ENCODE measurements at places on chromosomes 6 and 20. TPM values are rescaled to one million over a fixed set of nuclear protein-coding genes. Genes with fewer than 3 reads are reported as not detected.

The BFSP1 gene
- 0.50 TPM for total RNA-seq

DNA sequence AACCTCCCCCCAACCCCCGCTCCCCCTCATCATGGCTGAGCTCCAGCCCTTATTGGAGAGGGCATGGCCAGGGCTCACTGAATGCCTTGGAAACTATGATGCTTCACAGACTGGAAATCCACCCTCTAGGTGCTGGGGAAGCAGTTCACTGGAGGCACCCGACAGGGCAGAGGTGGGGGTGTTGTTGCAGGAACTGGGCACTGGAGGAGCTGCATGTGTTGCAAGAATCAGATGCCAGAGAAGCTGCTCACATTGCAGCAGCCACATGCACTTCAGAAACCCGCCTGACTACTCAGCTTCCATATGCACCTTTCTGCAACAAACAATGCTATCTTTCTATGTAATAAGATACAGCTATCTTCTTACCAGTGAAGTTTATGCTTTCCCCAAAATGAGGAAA, 7.9 kb upstream of the TBPL1 start:
- no peaks in the 10 kb centered on the region for H3K4me1 ChIP-seq
- no peaks in the 10 kb centered on the region for H3K27me3 ChIP-seq
- DNase-seq, result no peak
- no peaks in the 10 kb centered on the region for H3K36me3 ChIP-seq

The SFTA2 gene
- not detected for total RNA-seq

The GATA5 gene
- total RNA-seq, result 0.10 TPM

DNA sequence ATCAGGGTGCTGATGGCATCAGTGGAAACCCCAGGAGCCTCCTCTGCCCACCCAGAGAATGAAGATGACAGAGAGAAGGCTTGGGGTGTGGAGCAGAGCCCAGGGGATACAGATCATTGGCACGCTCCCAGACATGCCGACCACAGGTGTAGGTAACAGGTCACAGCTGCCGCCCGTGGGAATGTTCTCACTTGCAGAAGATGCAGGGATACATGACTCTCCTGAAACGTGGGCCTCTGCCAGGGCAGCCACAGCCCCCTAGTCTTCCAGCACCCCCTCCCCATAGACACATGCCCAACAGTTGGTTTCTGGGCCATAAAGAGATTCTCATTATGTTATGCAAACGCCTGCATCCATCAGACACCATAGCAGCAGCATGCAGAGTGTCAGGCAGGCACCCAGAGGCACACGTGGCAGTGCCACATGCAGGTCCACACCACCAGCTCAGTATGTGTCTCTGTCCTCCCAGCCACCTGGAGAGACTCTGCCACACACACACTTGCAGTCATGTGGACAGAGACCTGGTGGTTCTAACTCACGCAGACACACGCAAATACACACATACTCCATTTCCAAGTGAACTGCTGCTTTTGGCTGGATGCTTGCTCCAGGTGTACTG, 45.5 kb downstream of the LRFN2 start:
- no peaks in the 10 kb centered on the region for H3K4me1 ChIP-seq
- H3K27me3 ChIP-seq, result no peaks in the 10 kb centered on the region
- no peak overlapping the region for H3K27ac ChIP-seq

GRCh38 chr6:87250019-87250418, 72.4 kb upstream of the SMIM8 start:
- H3K36me3 ChIP-seq, result peaks cover 5% of the 10 kb centered on the region
- DNase-seq, result no peak
- no peak overlapping the region for H3K27ac ChIP-seq
- no peaks in the 10 kb centered on the region for H3K4me1 ChIP-seq
- H3K4me3 ChIP-seq, result no peak overlapping the region

DNA sequence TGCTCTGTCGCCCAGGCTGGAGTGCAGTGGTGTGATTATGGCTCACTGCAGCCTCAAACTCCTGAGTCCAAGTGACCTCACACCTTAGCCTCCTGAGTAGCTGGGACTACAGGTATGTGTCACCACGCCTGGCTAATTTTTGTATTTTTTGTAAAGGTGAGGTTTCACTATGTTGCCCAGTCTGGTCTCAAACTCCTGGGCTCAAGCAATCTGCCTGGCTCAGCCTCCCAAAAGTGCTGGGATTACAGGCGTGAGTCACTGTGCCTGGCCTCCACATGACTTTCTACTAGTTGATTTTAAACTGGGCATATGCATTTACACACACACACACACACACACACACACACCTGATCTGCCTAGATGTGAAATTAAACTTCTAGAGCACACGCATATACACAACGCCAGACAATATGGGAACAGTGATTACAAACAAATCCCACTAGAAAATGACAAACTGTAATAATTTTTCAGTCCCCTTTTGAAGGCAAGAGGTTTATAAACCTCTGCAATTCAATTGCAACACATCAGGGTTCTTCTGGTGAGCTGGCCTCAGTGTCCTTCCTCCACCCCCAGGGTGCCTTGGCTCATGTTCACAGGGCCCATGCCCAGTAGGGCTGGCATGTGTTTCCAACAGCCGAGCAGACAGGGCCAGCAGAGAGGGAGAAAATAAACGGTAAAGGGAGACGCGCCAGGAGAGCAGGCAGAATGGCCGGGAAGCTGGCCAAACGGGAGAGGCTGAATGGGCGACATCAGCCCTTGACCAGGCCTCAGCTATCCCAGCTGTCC, 31.2 kb downstream of the PARD6B start:
- H3K4me1 ChIP-seq, result peaks cover 7% of the 10 kb centered on the region
- H3K4me3 ChIP-seq, result no peak overlapping the region
- DNase-seq, result peak; percentile 69
- H3K36me3 ChIP-seq, result no peaks in the 10 kb centered on the region

DNA sequence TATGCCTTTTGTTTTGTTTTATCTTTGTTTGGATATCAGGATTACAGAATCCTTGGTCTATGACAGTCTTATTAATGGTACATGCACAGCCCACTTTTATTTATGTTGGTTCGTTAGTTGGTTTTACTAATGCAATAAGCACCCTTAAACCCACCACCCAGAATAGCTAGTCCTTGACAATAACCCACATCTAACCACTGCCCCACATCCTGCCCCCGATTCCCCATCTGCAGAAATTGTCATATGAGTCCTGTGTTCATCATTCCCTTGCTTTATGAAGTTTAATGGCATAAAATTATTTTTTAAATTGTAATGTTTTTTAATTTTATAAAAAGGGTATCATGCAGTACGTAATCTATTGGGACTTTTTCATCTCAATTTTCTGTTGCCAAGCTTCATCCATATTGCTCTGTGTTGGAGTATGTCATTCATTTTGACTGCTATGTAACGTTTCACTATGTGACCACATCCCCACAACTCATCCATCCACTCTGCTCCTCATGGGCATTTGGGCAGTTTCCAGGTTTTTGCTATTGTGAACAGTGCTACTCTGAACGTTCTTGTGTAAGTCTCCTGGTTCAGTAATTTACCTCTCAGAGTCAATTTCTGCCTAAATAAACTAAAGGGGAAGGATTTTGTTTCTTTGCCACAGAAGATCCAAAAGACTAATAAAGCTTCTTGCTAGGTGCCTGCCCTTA, 150.4 kb downstream of the MRPL14 start:
- H3K36me3 ChIP-seq, result no peaks in the 10 kb centered on the region
- H3K27ac ChIP-seq, result no peak overlapping the region
- H3K27me3 ChIP-seq, result no peaks in the 10 kb centered on the region
- H3K4me3 ChIP-seq, result no peak overlapping the region
- no peaks in the 10 kb centered on the region for H3K4me1 ChIP-seq

The FOXF2 gene
- total RNA-seq, result 4.2 TPM

DNA sequence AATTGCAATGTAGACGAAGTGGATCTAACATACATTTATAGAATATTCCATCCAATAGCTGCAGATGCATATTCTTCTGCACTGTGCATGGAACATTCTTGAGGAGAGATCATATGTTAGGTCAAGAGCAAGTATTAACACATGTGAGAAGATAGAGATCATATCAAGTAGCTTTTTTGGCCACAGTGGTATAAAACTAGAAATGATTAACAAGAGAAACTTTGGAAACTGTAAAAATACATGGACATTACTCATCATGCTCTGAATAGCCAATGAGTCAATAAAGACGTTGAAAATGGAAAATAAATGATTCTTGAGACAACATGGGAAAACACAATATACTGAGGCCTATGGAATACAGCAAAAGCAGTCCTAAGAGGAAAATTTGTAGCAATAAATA, 94.2 kb downstream of the STXBP5 start:
- no peak for DNase-seq
- no peaks in the 10 kb centered on the region for H3K36me3 ChIP-seq

The ELOVL2 gene
- total RNA-seq, result 0.11 TPM

GRCh38 chr6:122128445-122128844, 271.0 kb upstream of the HSF2 start:
- H3K36me3 ChIP-seq, result no peaks in the 10 kb centered on the region
- no peak for DNase-seq
- no peak overlapping the region for H3K4me3 ChIP-seq
- no peak overlapping the region for H3K27ac ChIP-seq
- no peaks in the 10 kb centered on the region for H3K4me1 ChIP-seq

The FAM229B gene
- 4.9 TPM for total RNA-seq

The FABP7 gene
- not detected for total RNA-seq

- DNase-seq, result no peak
- H3K4me1 ChIP-seq, result no peaks in the 10 kb centered on the region
- H3K27me3 ChIP-seq, result no peaks in the 10 kb centered on the region
Measured at GRCh38 chr6:9481292-9482029, 933.4 kb downstream of the TFAP2A start.

DNA sequence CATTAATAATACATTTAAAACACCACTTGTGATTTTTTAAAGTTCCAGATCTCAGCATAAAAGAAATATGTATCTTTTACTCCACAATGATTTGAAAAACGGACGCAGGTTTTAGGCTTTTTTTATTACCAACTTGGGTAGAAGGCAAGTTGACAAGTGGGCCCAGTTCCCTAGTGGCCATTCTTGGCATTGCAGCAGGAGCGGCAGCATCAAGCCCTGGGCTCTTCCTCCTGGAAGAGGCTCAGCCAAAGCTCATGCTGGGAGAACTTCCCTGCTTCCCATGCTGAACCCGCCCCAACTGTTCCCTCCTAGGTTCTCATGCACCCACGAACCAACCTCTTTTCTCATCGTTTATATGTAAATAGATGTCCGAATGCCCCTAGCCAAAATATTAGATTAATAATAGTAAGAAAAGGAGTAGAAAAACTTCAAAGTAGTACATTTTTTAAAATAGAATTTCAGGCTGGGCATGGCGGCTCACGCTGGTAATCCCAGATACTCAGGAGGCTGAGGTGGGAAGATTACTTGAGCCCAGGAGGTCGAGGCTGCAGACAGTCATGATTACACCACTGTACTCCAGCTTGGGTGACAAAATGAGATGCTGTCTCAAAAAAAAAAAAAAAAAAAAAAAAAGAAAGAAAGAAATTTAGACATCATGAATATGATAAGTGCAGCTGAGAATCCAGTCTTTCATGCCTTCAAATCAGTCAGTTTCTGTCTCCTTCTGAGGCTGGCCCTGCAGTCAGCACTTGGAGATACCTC, 18.2 kb upstream of the MYB start:
- no peaks in the 10 kb centered on the region for H3K4me1 ChIP-seq
- DNase-seq, result peak; percentile 62
- no peak overlapping the region for H3K27ac ChIP-seq
- H3K36me3 ChIP-seq, result no peaks in the 10 kb centered on the region

The IL20RA gene
- total RNA-seq, result 12.8 TPM

DNA sequence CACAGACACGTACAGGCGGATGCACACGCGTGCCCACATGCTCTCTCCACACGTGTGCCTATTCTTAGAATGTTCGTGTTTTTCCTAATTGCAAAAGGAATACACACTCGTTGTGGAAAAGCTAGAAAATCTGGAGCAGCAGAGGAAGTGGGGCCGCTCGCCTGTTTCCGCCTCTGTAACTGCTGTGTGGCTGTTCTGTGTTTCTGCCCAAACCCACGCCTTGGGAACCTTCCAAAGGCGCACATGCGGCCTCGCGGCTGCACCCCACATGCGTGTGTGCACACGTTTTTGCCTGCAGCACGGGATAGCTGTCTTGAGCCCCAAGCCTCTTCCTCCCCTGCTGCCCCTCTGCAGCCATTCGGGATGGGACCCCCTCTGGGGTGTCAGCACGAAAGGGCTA, 12.2 kb downstream of the SLC17A9 start:
- no peaks in the 10 kb centered on the region for H3K36me3 ChIP-seq
- no peak for DNase-seq
- H3K4me3 ChIP-seq, result no peak overlapping the region
- H3K27ac ChIP-seq, result no peak overlapping the region
- H3K4me1 ChIP-seq, result no peaks in the 10 kb centered on the region

The KHDC1L gene
- total RNA-seq, result not detected

GRCh38 chr6:150566486-150566885, 33.2 kb upstream of the PLEKHG1 start:
- peak; percentile 31 for DNase-seq
- H3K27me3 ChIP-seq, result no peaks in the 10 kb centered on the region
- H3K4me1 ChIP-seq, result no peaks in the 10 kb centered on the region
- H3K4me3 ChIP-seq, result no peak overlapping the region
- no peak overlapping the region for H3K27ac ChIP-seq

- no peaks in the 10 kb centered on the region for H3K4me1 ChIP-seq
- H3K27me3 ChIP-seq, result no peaks in the 10 kb centered on the region
- H3K27ac ChIP-seq, result no peak overlapping the region
- DNase-seq, result no peak
Measured at GRCh38 chr20:60648556-60648955, 603.5 kb upstream of the CDH4 start.

The HLA-DQA2 gene
- total RNA-seq, result 5.7 TPM

DNA sequence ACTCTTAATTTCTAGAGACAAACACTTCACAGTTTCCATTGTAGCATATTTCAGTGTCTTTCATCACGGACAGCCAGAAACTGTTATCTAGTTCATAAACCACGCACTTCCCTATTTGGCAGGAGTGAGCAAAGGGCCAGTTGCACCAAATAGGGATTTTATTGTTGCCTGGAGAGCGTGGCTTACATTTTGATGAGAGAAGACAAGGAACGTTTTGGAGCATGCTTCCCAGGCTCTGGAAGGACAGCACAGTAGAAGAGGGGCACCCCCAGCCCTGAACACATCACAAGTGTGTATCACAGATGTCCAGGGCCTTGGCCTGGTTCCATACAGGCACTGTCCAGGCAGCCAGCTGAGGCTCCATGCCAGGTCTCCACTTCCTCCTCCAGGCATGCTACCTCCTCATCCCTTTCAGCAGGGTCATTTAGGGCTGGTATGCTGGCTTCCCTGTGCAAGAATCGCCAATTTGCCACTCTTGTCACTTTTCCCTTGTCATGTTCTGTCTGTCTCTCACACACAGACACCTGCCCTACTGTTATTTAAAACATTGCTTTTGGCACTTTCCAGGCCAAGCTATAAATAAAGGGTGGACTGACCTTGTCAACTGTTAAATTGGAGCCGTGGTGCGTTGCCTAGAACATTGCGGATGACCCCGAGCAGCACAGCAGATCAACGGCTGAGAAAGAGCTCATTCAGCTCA, 235.0 kb upstream of the GMDS start:
- no peaks in the 10 kb centered on the region for H3K27me3 ChIP-seq
- H3K36me3 ChIP-seq, result no peaks in the 10 kb centered on the region
- H3K27ac ChIP-seq, result no peak overlapping the region
- DNase-seq, result no peak

- no peaks in the 10 kb centered on the region for H3K36me3 ChIP-seq
- H3K4me1 ChIP-seq, result no peaks in the 10 kb centered on the region
- H3K27ac ChIP-seq, result no peak overlapping the region
- no peaks in the 10 kb centered on the region for H3K27me3 ChIP-seq
Measured at GRCh38 chr6:123966618-123967017, 163.0 kb downstream of the NKAIN2 start.

- no peaks in the 10 kb centered on the region for H3K36me3 ChIP-seq
- H3K27me3 ChIP-seq, result no peaks in the 10 kb centered on the region
- no peak overlapping the region for H3K4me3 ChIP-seq
Measured at GRCh38 chr6:168686831-168687730, 246.1 kb downstream of the SMOC2 start.

The C20orf141 gene
- not detected for total RNA-seq

- H3K4me3 ChIP-seq, result no peak overlapping the region
- H3K27me3 ChIP-seq, result no peaks in the 10 kb centered on the region
- H3K27ac ChIP-seq, result no peak overlapping the region
- DNase-seq, result no peak
- H3K4me1 ChIP-seq, result no peaks in the 10 kb centered on the region
Measured at GRCh38 chr6:39247667-39248194, 18.5 kb upstream of the KCNK5 start.

All from colonic mucosa (tissue), 4 donors.